ENCODE measurements at places on chromosomes 2 and 18. TPM values are rescaled to one million over a fixed set of nuclear protein-coding genes. Genes with fewer than 3 reads are reported as not detected.

- no peak for DNase-seq
- H3K4me1 ChIP-seq, result no peaks in the 10 kb centered on the region
- no peak overlapping the region for H3K27ac ChIP-seq
- H3K27me3 ChIP-seq, result no peaks in the 10 kb centered on the region
- H3K4me3 ChIP-seq, result no peak overlapping the region
Measured at GRCh38 chr2:70807102-70807827, 13.1 kb downstream of the CLEC4F start.

DNA sequence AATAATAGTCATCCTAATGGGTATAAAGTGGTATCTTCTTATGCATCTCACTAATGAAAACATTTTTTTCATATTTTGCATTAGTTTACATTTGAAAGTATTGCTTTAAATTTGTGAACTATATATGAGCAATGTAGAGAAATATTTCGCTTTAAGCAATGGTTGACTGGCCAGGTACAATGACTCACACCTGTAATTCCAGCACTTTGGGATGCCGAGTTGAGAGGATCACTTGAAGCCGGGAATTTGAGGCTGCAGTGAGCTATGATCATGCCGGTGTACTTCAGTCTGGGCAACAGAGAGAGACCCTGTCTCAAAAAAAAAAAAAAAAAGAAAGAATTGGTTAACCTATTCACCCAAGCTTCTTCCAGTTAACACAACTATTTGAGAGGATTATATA is 15.1 kb downstream of the ZCCHC2 start:
- peaks cover 39% of the 10 kb centered on the region for H3K36me3 ChIP-seq
- H3K4me1 ChIP-seq, result peaks cover 29% of the 10 kb centered on the region
- H3K27me3 ChIP-seq, result no peaks in the 10 kb centered on the region
- no peak overlapping the region for H3K4me3 ChIP-seq
- DNase-seq, result no peak

DNA sequence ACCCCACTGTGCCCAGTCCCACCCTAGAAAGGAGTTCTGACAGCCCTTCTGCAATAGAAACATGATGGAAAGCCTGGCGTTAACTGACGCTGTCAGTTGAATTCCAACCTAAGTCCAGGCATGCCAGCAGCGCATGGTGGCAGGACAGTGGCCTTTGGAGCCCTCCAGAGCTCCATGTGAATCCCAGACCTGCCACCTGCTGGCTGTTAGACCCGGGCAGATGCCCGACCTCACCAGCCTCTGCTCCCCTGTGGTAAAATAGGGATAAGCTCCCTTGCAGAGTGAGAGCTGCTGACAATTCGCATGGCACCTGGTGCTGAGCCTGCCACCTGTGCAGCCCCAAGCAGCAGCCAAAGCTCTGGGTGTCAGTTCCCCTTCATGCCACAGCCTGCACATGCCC is 138.6 kb downstream of the LOXHD1 start:
- DNase-seq, result no peak
- H3K36me3 ChIP-seq, result no peaks in the 10 kb centered on the region
- no peak overlapping the region for H3K27ac ChIP-seq
- peaks cover 4% of the 10 kb centered on the region for H3K27me3 ChIP-seq

DNA sequence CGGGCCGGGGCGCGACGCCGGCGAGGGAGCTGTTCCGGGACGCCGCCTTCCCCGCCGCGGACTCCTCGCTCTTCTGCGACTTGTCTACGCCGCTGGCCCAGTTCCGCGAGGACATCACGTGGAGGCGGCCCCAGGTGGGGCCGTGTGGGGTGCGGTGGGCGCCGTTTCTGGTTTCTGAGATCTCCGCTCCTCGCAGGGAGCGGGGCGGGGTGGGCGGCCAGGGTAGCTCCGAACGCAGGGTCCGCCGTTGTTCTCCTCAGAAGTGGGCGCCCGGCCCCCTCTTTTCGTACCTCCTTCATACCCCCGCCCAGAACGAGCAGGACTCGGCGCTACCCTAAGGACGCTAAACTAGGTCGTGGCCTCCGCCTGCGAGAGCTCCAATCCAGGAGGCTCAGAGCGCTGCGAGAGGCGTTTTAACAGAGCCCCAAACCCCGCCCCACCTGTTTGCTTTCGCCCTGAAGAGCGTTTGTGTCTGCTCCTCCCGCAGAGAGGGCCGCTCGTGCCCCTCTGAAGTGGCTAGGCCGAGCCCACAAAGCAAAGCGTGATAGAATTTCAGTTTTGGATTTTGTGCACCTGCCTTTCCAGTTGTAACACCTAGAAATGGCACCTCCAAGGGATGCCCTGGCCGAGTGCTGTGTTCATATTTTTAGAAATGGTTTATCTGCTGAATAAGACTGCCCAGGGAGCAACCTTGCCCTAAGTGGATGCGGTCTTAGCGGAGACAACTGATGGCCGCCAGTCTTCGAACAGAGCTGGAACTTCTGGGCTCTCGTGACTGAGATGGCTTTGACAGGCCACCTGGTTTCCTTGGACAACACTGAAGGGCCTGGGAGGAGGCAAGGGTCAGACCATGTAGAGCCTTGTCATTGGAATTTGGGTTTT is 626 bp downstream of the CAPN10 start:
- peak; percentile 91 for DNase-seq
- no peaks in the 10 kb centered on the region for H3K27me3 ChIP-seq
- peak overlapping the region; percentile 87 for H3K27ac ChIP-seq
- H3K4me1 ChIP-seq, result peaks cover 32% of the 10 kb centered on the region
- peaks cover 15% of the 10 kb centered on the region for H3K36me3 ChIP-seq

GRCh38 chr2:145161656-145162055 is 641.7 kb upstream of the ZEB2 start:
- no peak for DNase-seq
- no peaks in the 10 kb centered on the region for H3K4me1 ChIP-seq
- no peaks in the 10 kb centered on the region for H3K27me3 ChIP-seq
- no peak overlapping the region for H3K4me3 ChIP-seq
- H3K36me3 ChIP-seq, result no peaks in the 10 kb centered on the region
- H3K27ac ChIP-seq, result no peak overlapping the region

- H3K4me3 ChIP-seq, result no peak overlapping the region
- no peak for DNase-seq
- H3K27me3 ChIP-seq, result no peaks in the 10 kb centered on the region
- H3K27ac ChIP-seq, result no peak overlapping the region
- no peaks in the 10 kb centered on the region for H3K4me1 ChIP-seq
- no peaks in the 10 kb centered on the region for H3K36me3 ChIP-seq
Measured at GRCh38 chr18:38481576-38481975, 916.0 kb upstream of the CELF4 start.

DNA sequence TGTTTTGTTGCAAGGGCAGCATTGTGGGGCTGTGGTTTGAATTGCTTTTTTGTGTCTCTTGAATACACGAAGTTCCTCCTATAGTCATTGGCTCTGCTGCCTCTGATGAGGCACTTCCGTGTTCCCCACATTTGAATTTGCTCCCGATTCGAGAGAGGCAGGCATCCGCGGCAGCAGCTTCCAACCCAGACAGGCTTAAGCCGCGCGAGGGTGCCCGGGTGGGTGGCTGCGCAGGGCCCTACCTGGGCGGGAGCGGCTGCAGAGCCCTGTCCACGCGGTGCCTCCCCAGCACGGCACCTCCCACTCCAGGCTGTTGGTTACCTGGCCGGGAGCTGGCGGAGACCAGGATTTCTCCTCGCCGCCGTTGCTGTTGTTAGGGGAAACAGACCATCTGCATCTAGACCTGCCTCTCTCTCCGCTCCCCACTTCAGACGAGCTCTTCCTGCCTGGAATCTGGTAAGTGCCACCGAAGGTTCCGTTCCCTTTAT is 151.3 kb downstream of the NEDD4L start:
- H3K27ac ChIP-seq, result no peak overlapping the region
- H3K4me1 ChIP-seq, result peaks cover 4% of the 10 kb centered on the region
- H3K36me3 ChIP-seq, result no peaks in the 10 kb centered on the region
- peak overlapping the region; percentile 69 for H3K4me3 ChIP-seq
- peaks cover 25% of the 10 kb centered on the region for H3K27me3 ChIP-seq
- peak; percentile 70 for DNase-seq

DNA sequence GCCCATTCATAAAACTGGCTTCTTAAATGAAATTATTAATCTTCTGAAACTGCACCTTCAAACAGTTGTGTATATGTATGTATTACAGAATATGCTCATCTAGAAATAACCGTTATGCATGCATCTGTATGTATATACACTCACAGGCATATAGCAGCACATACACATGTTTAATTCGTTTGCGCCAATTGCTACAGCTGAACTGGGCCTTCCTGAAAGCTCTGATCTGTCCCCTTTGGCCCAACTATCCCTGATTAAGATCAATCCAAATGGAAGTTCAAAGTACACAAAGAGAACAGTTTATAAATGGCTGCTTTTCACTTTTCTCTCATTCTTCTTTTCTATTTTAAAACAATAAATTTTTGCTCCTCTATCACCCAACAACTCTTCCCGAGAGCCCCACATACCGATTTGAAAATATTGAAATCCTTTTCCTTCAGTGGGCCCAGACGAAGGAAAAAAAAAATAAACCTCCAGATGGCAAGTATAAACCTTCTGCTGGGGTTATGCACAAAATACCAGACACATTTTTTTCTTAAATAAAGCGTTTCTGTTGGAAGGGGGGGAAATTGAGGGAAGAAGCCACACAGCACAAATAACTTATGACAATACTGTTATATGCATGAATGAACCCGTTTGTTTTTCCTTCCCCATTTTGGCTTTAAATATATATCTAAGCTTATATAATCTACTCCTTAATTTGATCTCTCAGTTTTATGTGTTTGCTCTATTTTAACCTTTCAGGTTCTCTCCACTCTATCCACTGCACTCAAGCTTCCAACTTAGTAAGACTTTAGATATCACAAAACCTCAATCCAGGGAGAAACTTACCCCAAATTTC is 267.3 kb downstream of the TCF4 start:
- peaks cover 8% of the 10 kb centered on the region for H3K4me1 ChIP-seq
- H3K4me3 ChIP-seq, result peak overlapping the region; percentile 82
- no peak overlapping the region for H3K27ac ChIP-seq

GRCh38 chr2:157415591-157416101 is 28.2 kb downstream of the CYTIP start:
- peaks cover 78% of the 10 kb centered on the region for H3K4me1 ChIP-seq
- H3K4me3 ChIP-seq, result peak overlapping the region; percentile 75
- no peak for DNase-seq
- peak overlapping the region; percentile 89 for H3K27ac ChIP-seq

GRCh38 chr2:121018136-121019061 is 266.6 kb downstream of the TFCP2L1 start:
- no peak overlapping the region for H3K27ac ChIP-seq
- peaks cover 4% of the 10 kb centered on the region for H3K27me3 ChIP-seq
- DNase-seq, result no peak
- no peaks in the 10 kb centered on the region for H3K4me1 ChIP-seq
- H3K4me3 ChIP-seq, result no peak overlapping the region

DNA sequence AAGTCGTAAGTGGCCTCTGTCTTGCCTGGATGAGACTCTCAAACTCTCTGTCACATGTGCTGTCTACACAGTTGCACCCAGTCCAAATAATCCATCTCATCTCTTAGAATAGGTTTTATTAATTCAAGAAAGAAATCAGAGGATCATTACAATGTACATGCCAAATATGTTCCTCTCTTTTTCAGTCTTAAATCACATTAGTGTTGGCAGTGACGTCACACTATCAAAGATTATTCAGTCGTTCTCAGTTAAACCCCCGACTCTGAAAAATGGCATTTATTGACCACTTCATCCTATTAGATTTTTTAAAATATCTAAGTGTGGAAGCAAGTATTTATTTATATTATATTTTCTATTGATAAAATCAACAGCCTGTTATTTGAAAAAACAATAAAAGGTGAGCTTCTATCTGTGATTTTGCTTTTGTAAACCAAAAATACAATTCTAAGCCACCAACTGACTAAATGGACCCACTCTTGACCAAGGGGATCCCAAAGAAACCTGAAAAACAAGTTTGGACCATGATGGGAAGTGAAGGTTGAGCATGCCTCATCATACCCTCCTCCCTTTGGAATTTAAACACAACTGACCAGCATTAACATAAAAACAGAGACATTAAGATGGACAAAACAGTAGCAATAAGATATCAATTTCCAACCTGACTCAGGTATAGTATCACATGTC is 1894.4 kb upstream of the LRRTM1 start:
- H3K36me3 ChIP-seq, result no peaks in the 10 kb centered on the region
- no peaks in the 10 kb centered on the region for H3K4me1 ChIP-seq
- H3K27ac ChIP-seq, result no peak overlapping the region
- no peak overlapping the region for H3K4me3 ChIP-seq
- H3K27me3 ChIP-seq, result no peaks in the 10 kb centered on the region

The AGXT gene
- not detected for total RNA-seq

The GPAT2 gene
- total RNA-seq, result 20.4 TPM

The CCDC178 gene
- not detected for total RNA-seq

The PROKR1 gene
- total RNA-seq, result not detected

The KIAA1328 gene
- 7.6 TPM for total RNA-seq

The SAP130 gene
- total RNA-seq, result 29.8 TPM
